ENCODE measurements at places on chromosomes 5 and 9.

DNA sequence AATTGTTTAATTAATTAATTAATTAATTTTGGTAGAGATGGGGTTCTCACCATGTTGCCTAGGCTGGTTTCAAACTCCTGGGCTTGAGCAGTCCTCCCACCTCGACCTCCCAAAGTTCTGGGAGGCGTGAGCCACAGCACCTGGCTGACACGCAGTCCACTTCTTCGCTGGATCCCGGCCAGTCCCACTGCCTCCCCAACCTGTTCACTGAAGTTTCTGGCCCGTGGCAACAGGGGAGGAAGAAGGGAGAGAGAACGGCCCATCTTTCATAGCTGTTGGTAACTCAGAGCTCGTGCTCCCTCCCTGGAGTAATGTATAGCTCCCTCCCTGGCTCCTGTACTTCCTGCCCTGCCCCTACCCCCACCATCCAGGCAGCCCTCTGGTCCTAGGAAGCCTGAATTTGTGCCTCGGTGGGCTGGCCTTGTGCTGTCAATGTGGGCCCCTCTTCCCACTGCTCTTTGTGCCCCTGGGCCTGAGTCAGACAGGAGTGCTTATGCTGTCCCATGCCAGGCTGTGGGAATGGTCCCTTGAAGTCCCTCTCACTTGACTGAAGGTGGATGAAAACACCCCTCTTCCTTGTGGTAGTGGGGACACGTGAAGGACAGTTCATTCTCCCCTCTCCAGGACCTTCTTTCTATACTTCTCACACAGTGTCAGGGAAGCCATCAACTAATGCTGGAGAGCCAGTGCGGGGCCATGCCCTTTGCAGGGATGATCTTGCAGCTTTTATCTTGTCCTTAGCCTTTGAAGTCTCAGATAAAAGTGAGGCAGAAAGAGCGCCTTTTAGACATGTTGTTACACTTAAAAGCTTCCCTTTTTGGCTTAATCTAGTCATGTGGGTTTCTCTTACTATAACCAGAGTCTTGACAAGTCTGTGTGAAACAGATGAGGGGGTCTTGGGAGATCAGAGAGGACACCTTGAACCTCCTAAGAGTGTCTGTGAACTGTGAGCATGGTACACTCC, 38.1 kb downstream of the ANGPTL2 start:
- DNase-seq, result no peak

DNA sequence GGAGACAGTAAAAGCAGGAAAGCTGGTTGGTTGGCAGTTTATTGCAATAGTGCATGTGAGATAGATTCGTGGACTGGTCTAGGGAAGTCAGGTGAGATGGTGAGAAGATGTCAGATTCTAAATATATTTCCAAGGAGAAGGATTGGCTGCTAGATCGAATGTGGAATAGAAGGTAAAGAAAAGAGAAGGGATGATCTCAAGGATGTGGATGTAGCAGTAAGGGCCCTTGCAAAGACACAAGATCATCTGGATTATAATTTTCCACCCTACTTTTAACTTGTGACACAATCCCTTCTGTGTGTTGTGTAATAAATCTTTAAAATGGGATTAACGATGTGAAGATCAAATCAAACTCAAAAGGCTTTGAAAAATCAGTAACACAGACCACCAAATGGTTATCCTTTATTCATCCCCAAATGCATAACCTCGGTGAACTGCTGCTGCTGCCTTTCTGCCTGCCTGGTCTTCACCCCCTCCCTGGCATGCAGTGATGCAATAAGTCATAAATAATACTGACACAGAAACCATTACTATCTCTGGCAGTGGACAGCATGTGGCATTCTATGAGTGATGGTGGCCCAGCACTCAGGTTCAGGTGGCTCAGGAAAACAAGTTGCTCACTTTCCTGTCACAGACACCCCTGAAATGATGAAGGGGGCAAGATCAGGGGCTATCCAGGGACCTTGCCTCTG, 178.4 kb downstream of the FAM114A2 start:
- DNase-seq, result no peak

DNA sequence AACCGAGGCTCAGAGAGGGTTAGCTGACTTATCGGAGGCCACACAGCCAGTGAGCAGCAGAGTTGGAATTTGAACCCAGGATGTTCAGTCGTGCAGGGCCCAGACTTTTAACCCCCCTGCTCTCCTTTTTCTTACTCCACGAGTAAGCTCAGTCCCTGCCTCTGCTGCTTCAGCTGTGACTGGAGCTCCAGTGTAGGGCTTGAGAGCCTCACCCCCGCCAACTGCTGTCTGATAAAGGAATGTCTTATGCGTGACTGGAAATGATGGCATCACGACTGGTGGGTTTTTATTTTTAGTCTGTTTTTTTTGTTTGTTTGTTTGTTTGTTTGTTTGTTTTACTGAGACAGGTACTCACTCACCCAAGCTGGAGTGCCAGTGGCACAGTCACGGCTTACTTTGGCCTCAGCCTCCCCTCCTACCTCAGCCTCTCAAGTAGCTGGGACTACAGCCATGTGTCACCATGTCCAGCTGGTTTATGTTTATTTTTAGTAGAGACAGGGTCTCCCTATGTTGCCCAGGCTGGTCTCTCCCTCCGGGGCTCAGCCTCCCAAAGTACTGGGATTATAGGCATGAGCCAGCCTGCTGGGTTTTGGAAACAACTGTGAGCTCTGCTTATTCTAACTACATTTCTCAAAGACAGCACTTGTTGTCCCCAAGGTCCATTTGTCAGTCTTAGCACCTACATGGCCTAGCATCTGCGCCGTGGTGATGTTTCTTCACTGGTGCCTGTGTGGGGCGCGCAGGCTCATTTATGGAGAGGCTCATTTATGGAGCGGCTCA, 52.5 kb upstream of the NCS1 start:
- DNase-seq, result no peak

DNA sequence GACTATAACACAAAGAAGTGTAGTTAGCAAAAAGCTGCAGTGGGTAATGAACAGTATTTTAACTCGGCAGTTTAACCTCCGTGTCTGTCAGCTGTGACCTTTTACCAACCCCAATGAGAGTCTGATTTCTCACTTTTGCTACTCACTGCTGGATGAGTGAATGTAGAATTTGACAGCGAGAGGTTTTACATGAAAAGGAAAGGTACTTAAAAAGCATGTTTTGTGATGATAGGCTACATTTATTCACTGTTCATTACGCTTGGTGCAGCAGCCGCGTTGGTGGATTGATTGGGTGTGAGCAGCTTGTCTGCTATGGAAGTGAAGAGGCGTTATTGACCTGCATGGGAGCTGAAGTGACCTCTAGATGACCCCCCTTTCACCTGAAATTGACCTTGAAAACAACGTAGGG, 867.7 kb downstream of the NR2F1-AS1 start:
- no peak for DNase-seq

- DNase-seq, result no peak
Observed at GRCh38 chr9:106082621-106083020, 388.3 kb downstream of the TMEM38B start.

DNA sequence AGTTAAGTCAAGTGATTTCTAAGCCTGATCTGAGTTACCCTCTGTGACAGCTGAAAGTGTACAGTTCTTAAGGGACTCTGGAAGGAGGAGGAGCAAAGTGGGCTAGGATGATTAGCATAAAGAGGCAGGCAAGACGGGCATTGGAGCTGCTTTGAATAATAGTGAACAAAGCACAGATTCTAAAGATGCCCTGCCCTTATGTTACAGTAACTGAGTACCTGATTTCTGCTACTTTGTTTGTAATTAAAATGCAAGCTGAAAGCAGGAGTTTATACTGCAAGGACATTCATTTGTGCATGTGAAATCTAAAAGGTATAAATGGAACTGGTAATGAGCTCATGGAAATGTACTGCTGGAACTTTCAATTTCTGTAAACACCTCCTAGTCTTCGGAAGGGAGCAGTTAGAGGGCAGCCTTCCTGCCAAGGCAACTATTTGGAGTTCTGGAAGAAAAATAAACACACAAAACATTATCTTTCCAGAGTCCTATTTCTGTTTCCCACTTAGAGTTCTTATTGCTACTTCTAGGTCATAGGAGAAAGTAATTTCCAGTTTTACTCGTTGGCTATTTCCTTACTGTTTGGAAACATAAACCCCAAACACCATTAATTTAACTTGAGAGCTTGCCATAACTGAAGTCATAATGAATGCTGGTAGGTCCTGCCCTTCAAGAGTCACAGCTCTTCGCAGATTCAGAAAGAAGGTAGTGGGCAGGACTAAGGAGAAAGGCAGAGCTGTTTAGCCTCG, at the start of gene RANBP3L:
Gene RANBP3L, minus strand, starts transcription at position 45 of the 746 bp plus-strand sequence. CDS start 486 bp downstream, outside the sequence.
- no peak for DNase-seq

DNA sequence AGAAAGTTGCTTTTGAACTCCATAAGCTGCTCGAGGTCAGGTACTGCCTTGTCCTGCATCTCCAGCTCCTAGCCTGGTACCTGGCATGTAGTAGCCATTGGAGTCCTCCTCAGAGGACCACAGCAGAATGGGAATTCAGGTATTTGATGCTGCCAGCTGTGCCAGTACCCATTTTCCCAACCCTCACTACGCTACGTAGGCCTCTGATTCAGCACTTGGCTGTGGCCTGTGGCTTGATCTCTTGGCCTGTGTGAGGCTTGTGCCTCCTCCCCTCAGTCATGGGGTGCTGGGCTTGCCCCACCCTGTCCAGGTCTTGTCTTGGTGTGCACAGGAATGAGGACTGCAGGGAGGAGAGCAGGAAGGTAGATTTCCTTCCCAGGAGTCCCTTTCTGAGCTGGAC, 11.8 kb downstream of the OTULIN start:
- no peak for DNase-seq

- no peak for DNase-seq
Observed at GRCh38 chr5:176639981-176640380, 7.3 kb upstream of the TSPAN17 start.

DNA sequence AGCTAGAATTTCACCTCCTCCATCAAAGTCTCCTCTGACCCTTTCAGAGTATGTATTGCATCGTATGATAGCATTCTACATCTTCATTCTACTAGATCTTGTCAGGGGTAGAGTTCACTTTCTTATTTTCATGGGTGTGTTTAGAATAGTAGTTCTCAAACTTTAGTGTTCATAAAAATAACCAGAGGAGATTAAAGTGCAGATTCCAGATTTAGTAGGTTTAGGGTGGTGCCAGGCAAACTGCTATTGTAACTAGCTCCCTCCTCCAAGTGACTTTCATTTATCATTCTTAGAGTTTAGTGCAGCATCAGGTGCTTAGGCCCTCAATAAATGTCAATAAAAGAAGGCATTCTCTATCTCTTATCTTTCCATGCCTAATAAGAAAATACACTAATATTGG, 7.2 kb upstream of the FYB1 start:
- no peak for DNase-seq

- DNase-seq, result no peak
Observed at GRCh38 chr5:36740259-36740898, 134.0 kb downstream of the SLC1A3 start.

- DNase-seq, result no peak
Observed at GRCh38 chr5:111681414-111682120, 75.4 kb downstream of the NREP start.

- no peak for DNase-seq
Observed at GRCh38 chr5:120516805-120517204, 52.7 kb downstream of the PRR16 start.

GRCh38 chr5:131993676-131994075, 17.8 kb downstream of the ACSL6 start:
- no peak for DNase-seq
